ENCODE measurements at places on chromosomes 1 and 21.

GRCh38 chr1:6475381-6476133 is 9.6 kb upstream of the TNFRSF25 start:
- DNase-seq, result no peak

DNA sequence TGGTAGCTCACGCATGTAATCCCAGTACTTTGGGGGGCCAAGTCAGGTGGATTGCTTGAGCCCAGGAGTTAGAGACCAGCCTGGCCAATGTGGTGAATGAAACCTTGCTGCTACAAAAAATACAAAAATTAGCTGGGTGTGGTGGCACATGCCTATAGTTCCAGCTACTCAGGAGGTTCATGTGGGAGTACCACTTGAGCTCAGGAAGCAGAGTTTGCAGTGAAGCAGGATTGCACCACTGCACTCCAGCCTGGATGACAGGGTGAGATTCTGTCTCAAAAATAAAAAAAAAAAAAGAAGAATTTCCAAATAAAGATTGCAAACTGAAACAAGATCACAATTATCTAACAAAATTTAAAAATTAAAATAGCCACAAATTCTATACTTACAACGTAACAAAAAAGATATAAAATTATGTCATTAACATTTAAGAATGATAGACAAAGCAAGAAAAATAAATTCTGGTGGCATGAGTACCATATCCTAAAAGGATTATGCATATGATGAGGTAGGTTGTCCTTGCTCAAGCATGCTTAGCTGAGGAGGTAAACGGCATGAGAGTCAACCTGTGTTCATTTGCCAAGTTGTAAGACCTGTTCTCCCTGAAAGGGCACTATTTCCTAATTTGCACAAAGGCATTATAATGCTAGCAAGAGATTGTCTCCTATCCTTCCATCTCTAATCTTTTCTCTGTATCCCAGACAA is 20.2 kb downstream of the IPP start:
- peak; percentile 12 for DNase-seq

GRCh38 chr21:37564924-37565529 is 198.5 kb downstream of the DYRK1A start:
- DNase-seq, result no peak

GRCh38 chr1:49627781-49628180 is 396.0 kb downstream of the AGBL4 start:
- DNase-seq, result no peak

GRCh38 chr1:233607252-233608119 is 6.4 kb upstream of the KCNK1 start:
- DNase-seq, result no peak

- DNase-seq, result no peak
Observed at GRCh38 chr1:222095606-222096475, 354.0 kb upstream of the DUSP10 start.

- DNase-seq, result no peak
Observed at GRCh38 chr1:91781901-91782622, 103.9 kb downstream of the TGFBR3 start.

GRCh38 chr21:30232011-30232410 is 16.1 kb upstream of the CLDN8 start:
- DNase-seq, result no peak

DNA sequence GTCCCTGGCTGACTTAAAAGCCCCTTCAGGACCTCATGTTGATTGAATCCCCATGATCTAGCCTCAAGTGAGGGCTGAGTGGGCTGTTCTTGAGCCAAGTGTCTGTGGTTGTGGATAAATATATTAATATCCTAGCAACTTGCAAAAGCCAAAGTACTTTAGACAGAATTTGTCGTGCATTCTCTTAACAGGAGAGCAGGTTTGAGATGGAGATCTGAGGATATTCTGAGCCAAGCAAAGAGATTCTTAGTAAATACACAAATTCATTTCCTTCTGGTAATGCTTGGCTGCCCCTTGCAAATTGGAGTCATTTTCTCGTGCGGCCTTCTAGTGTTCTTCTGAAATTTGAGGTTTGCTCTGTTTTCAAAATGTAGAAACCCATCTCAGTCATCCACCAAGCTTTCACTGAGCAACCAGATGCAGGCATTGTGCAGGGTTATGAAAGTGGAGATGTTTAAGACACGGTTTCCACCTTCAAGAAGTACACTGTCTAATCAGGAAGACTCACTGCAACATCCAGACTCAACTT is 242.1 kb upstream of the JUN start:
- no peak for DNase-seq

DNA sequence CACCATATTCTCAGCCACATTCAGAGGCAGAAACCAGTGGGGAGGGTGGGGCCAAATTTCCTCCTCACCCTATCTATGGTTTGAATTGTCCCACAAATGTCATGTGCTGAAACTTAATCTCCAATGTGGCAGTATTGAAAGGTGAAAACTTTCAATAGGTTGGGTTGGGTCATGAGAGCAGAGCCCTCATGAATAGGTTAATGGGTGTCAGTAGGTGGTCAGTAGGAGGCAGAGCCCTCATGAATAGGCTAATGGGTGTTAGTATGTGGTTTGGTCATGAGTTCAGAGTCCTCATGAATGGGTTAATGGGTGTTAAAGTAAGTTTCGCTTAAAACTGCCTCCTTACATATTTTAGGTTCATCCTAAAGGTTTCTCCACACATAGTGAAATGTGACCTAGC is 170.0 kb downstream of the FCRL5 start:
- no peak for DNase-seq

DNA sequence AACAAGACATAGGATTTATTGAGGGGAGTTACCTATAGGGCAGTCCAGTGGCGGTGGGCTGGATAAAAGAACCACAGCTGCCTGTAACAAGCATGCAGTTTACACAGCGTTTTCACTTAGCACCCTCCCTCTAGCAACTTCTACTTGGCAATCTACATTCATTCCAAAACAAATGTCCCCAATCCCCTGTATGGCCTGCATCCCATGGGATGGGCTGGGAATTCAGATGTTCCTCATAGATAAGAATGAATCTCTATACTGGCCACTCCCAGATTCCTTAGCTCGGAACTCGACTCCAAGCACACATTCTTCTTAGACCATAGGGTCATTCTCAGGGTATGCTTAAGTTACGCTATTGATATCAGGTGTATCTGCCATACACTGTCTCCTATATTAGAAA is 33.3 kb downstream of the PCP4 start:
- DNase-seq, result no peak

GRCh38 chr1:9207086-9207485 is 27.5 kb upstream of the H6PD start:
- no peak for DNase-seq

- DNase-seq, result no peak
Observed at GRCh38 chr1:56540467-56540866, 38.9 kb downstream of the PLPP3 start.

DNA sequence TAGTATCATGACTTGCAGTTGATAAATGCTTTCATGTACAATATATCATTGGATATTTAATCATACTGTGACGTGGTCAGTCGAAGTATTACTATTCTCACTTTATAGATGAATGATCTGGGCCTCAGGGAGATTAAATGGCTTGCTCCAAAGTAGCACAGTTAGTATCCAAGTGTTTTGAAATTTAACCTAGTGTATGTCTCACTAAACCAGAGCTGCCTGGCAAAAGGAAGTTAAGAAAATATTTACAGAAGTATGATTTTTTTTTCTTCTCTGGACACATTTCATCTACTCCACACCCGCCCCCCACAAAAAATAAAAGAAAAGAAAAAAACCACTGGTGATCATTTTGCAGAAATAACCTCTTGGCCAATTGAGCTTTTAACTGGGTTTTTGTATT is 71.9 kb upstream of the CXADR start:
- no peak for DNase-seq

DNA sequence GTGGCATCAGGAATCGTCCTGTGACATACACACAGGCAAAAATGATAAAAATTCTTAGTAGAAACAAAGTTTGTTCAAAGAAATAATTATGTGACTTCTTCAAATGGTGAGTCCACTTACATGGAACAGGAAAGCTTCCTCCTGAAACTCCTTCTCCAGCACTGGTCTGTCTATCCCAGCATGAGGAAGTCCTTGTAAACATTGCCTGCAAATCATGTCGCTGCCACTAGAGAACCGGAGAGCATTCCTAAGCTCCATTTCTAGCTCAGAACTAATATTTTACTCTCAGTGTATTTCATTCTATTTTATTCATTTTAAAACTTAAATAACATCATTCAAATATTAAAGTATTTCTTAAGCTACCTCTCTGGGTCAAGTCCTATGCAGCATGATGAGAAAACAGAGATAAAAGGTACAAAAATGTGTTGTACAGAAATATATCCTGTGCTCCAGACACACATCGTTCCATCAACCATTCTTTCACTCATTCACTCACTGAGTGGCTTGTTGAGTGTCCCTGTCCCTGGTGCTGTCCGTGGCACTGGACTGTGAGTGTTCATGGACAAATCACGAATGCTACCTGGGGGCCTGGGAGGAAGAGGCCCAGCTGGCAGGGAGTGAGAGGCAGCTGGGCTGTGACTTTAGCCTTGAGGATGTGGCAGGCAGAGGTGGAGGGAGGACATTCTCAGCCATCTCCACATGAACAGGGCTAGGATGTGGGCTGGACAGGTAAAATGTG is 10.0 kb downstream of the CYP4A22 start:
- no peak for DNase-seq

- no peak for DNase-seq
Observed at GRCh38 chr1:1940123-1940425, 21.0 kb upstream of the TMEM52 start.

- no peak for DNase-seq
Observed at GRCh38 chr21:37230632-37231248, 36.4 kb downstream of the VPS26C start.

DNA sequence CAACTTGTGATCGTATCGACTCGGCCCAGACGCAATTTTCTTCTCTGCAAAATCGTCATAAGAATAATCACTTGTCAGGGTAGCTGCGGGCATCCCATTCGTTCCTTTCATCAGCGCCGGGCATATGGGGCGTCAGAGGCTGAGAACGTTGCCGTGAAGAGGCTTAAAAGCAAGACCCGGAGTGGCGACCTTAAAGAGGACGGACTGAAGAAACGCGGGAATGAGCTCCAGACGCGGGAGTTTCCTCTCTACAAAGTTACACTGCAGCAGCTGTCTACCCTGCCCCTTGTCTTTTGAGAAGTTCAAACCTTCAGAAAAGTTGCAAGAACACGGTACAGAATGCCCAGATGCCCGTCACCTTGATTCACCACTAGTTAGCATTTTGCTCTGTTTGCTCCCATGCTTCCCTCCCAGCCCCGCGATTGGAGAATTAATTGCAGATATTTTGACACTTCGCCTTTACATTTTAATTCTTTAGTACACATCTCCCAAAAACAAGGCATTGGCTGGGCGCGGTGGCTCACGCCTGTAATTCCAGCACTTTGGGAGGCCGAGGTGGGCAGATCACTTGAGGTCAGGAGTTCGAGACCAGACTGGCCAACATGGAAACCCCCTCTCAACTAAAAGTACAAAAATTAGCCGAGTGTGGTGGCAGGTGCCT is 967 bp downstream of the CENPS start:
- DNase-seq, result no peak

DNA sequence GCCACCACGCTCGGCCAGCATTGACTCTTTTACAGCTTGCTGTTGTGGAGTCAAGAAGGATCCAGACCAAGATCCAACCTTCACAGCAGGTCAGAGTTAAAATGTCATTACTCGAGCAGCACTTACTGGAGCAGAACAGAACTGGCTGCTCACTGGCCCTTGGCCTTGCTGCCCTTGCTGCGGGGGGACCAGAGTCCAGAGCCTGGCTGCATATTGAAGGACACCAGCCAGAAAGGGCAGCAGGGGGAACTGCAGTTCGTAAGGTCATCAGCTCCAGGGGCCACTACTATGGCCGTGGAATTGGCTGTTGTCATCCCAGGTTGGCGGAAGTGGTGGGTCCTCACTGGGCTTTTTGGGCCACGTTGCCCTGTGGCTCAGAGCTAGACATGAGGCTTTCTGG is 15.3 kb upstream of the GPR137B start:
- DNase-seq, result no peak

DNA sequence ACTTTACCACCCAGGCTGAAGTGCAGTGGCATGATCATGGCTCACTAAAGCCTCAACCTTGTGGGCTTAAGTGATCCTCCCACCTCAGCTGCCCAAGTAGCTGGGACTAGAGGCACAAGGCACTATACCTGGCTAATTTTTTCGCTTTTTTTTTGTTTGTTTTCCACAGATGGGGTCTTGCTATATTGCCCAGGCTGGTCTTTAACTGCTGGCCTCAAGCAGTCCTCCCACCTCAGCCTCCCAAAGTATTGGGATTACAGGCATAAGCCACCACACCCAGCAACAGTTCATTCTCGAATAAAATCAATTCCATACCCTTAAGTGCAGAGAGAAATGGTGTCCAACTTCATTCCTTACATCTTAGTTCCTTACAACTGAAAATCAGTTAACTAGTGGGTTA is 24.8 kb downstream of the DCAF8 start:
- no peak for DNase-seq

GRCh38 chr1:64304823-64305222 is 101.4 kb downstream of the UBE2U start:
- no peak for DNase-seq

DNA sequence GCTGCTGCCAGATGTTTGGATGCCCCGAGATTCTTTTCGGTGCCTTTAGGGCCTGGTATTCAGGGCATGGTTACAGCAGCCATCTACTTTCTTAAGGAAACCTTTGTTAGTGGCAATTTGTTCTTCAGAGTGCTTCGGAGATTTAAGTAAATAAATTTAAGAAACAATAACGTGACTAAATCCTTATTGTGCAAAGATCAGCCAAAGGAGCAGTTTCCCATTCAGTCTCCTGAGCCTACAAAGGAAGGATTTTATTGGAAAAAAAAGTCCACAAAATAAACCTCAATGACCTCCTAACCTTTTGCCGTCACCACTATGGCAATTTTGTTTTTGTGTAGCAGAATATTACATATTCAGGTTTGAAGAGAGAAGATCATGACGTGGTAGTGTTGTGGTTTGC is 231.1 kb downstream of the PBX1 start:
- DNase-seq, result no peak

GRCh38 chr1:203210988-203211387 is 18.5 kb downstream of the CHIT1 start:
- no peak for DNase-seq

DNA sequence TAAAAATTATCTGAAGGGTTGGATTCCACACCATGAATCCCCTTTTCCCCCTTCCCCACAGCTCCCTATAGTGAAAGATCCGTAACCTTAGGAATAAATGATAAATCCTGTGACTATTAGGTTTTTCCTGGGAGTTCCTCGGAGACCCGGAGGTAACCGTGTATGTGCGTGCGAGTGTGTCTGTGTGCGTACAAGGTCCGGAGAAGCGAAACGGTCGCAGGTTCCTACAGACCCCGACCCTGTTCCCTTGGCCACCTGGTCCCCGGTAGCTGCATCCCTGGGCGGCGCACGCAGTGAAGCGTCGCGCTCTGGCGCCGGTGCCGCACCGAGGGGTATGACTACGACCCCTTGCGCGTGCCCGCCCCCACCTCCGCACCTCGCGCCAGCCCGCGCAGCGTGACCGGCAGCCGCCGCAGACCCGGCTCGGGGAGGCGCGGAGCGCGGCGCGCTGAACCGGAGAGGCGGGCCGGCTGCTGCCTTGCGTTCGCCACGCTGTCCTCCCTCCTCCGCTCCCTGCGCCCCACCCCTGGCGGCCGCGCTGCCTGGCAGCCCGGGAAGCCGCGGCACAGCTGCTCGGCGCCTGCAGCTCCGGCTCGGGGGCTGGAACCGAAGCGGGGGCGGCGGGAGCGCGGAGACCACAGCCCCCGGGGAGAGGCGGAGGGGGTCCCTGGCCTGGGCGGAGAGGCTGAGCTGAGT is at the start of gene AK5:
TSS of gene AK5 (plus strand) at position 529 of the 696 bp plus-strand sequence. CDS start 295 bp downstream, outside the sequence.
- peak; percentile 55 for DNase-seq

- no peak for DNase-seq
Observed at GRCh38 chr1:97630281-97630680, 290.6 kb downstream of the DPYD start.

All from renal pelvis (tissue), 12 donors.